ENCODE measurements at places on chromosomes 3 and 15.

- no peak for DNase-seq
Observed at GRCh38 chr15:78605201-78605600, 15.6 kb downstream of the CHRNA3 start.

- DNase-seq, result no peak
Observed at GRCh38 chr15:51621155-51621765, 1.3 kb downstream of the DMXL2 start.

DNA sequence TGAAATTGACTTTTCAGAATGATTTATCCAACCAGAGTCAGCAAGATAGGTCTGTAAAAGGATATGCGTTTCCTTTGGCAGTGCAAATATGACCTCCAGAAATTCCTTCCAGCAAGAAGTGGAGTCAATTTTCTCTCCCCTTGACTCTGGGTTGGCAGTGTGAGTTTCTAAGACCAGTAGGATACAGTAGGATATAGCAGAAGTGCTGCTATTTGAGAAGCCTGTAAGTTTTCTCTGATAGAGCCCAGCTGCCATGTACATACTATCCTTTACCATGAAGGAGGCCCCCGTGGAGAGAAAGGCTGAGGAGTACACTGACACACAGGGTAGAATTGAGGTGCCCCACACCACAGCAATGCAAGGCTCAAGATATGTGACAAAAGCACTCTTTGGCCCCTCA, 409.1 kb upstream of the PDZRN3 start:
- no peak for DNase-seq

DNA sequence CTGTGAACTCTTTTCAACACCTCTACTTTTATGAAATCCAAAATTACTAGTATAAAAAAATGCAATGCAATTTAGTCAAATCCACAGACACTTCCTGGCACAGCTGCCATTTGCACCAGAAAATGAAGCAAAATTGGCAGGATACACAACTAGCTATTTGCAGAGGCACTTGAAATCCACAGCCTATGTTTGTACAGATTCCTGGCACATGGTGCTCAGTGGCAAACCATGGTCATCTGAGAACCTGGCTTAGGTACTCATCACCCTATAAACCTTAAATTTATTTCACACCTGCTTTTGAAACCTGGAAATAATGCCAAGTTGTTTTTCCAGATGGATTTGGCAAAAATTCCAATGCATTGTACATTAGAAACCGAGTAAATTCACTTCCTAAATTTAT, 20.2 kb upstream of the PPM1L start:
- DNase-seq, result no peak

GRCh38 chr15:64912379-64913325, 950 bp downstream of the ANKDD1A start:
- no peak for DNase-seq
